ENCODE measurements at places on chromosomes 12 and 14.

DNA sequence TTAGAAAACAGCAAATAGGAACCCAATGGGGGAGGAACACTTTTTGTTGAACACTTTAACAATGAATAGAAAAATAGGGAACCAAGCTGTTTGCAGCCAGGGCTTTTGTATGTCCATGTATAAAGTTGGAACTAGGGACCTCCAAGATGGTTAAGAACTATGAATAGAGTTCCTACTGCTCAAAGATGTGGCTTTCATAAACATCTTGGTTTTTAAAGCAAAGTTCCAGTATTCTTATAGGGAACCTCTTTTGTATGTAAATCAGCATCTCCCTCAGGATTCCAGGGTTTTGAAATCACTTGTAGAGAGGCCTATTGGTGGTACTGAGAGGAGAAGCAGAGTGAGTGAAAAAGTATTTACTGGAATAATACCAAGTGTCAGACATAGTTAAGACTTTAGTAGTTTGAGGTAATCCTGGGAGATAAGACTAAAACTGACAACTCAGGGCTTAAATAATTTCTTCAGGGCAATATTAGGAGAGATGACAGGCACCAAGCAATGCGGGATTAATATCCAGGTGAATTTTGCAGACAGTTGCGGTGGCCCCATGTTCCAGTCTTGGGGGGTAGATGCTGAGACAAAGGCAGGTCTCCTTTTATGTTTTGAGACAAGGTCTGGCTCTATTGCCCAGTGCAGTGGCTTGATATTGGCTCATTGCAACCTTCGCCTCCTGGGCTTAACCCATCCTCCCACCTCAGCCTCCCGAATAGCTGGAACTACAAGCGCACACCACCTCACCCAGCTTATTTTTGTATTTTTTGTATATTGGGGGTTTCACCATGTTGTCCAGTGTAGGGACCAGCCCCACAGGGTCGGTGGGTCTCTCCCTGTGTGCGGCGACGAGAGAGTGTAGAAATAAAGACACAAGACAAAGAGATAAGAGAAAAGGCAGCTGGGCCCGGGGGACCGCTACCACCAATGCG, 10.4 kb upstream of the EID3 start:
- DNase-seq, result no peak

GRCh38 chr12:3905664-3906063, 32.5 kb upstream of the PARP11 start:
- no peak for DNase-seq

DNA sequence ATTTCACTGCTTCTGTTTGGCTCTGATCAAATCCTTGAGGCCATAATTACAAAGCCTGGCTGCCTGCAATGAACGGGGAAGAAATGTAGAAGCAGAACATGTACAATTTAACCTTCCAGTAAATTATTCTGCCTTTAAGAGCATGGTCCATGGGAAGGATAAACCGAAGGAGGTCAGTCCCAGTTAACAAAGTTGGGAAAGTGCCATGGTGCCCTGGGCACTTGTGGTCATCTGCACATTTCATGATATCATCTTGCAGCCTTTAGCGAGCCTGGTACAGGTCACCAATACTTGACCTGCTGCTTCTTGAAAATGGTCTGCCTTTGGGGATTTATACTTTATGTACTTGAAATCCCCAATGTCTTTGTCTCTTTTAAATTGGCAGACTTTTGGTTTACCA, 175.9 kb upstream of the KITLG start:
- DNase-seq, result no peak

GRCh38 chr12:47141459-47141858, 61.7 kb upstream of the AMIGO2 start:
- no peak for DNase-seq

DNA sequence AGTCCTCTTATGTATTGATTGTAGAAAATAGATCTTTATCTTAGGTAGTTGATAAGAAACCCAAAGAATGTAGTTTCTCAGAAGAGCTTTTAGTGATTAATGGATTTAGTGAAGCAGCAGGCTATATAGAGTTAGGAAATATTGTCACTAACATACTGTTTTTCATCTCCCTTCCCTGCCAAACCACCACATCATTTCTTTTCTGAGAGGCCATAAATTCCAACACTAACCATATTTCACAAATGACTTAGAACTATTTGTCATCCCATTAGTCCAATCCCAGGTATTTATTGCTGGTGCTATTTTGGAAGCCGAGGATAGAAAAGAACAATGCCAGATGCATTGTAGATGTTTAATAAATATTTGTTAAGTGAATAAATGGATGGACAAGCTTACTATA, 185.7 kb downstream of the KICS2 start:
- DNase-seq, result no peak

DNA sequence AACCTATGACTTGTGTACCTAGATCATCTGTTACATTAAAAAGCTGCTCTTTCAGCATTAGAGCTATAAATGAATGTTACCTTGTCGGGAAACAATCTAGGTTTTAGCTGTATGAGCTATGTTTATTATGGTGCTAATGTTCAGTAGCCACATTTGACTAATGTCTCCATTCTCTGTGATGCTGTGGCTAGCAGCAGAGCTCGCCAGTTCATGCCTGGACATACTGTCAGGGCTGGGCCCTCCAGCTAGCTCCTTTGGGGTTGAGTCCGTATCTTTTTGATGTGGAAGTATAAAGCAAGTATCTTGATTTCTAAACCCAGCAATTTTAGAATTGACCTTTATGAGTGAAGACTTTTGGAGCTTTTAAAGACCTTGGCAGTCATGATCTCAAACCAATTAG, 36.1 kb downstream of the USP44 start:
- no peak for DNase-seq

DNA sequence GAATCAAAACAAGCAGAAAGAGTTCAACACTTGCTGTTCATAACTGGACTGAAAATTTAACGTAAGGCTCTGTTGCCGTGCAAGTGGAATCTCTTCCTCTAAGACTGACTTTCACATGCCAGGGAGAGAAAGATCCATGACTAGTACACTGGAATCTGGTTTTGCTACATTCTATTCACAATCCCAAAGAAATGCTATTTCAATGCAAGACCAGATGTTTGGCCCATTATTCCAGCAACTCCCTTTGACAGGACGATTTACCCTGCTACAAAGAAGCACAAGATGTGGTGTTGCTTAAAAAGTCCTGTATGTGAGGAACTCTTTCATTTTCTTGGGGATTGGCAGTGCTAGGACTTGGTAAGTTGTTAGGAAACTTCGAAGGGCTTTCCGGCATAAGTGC, 17.4 kb downstream of the RFC5 start:
- DNase-seq, result no peak

DNA sequence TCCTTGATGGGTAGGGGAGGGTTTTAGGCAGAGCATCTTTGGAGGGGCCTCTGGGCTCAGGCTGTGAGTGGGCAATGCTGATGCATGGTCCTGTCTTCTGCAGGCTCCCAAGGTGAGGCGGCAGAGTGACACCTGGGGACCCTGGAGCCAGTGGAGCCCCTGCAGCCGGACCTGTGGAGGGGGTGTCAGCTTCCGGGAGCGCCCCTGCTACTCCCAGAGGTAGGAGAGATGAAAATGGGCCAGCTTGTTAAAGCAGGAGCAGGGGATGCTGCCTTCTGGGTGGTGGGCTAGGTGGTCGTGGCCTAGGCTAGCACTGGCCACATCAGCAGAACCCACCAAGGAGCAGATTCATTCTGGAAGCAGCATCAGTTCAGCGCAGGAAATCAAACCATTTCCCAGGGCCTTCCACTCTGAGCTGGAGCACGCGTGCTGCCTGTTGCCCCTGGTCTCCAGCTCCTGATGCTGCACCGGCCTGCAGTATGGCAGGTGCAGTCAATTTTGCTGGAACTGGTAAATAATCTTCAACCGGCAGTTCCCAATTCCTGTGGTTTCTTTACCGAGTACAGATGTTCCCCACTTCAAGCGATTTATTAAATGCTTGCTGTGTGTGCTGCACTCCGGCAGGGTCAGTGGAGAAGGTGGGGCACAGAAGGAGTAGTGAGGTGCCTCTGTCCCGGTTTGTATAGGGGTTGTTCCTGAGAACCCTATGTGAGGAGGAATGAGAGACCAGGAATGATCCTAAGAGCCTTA, 7.4 kb downstream of the PAPLN start:
- DNase-seq, result no peak

GRCh38 chr14:72604133-72604532, 289.8 kb downstream of the DPF3 start:
- DNase-seq, result no peak

GRCh38 chr14:67618617-67619063, 1.1 kb upstream of the ARG2 start:
- DNase-seq, result no peak

DNA sequence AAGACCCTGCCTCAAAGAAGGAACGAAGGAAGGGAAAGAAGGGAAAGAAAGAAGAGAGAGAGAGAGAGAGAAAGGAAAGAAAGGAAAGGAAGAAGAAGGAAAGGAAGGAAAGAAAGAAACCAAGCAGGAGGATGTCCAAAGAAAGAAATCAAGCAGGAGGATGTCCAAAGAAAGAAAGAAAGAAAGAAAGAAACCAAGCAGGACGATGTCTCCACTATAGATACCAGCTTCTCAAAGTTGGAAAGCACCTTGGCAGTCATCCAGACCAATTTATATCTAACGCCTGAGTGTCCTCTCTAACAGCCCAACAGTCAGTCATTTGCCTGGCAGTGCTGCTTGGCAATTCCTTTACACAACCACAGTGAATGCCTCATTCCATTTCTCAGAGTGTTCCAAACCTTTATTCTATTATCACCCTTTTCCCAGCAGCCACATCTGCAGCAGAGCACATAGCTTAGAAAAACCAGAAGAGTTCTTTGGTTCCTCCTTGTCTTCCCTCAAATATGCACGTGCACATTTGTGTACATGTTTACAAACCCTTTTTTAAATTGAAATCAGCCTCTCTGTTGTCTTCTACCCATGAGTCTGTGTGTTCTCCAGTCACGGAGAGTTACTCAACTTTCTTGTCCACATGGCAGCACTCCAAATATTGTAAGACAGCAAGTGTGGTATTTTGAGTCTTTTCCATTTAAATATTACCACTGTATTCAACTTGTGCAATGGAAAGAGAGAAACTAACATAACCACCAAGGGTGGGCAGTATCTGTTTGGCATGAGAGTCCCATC, 138.4 kb downstream of the STXBP6 start:
- no peak for DNase-seq

DNA sequence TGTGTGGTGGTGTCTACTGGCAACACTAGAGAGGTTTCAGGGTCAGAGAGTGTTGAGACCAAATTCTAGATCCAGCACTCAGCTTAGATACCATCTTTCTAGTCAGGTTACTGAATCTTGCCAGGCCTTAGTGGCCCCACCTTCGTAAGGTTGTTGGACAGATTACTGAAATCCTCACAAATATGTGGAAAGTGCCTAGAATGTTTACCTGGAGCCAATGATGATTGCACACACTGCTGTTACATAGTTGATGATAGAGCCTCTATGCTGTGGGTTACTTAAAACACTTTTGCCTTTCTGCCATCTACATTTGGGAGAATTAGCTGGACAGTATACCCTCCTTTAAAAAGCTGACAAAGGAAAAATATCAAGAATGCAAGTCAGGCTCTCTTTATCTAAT, 33.2 kb downstream of the SRGAP1 start:
- no peak for DNase-seq

DNA sequence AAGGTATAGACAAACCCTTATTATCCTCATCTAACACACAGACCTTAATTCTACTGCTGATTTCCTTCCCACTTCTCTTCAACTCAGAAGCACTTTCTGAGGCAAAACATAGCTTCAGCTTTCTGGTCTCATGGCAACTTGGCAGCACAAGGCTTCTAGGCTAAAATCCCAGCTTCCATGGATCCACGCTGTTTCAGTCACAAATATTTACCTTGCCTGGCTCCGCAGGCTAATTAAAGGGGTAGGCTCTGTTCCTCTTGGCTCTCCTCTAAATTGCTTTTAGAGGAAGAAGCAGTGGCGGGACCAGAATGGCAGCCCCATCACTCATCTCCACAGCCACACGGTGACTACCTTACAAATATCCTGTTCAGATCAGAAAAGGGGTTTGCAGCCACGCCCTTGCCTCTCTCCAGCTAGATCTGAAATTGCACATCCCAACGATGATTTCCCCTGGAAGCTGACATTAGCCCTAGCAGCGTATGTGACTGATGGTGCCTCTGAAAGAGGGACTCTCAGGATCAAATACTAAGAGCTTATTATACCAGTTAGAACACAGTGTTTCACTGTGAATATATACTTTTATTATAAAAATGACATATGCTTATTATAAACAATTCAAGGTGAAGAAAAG, 221.5 kb upstream of the NUDT4 start:
- no peak for DNase-seq

GRCh38 chr12:123367511-123367910, 2.9 kb upstream of the SBNO1 start:
- no peak for DNase-seq

- DNase-seq, result no peak
These were observed 3.0 kb upstream of the PLEKHG6 start for GRCh38 chr12:6307529-6307928.

DNA sequence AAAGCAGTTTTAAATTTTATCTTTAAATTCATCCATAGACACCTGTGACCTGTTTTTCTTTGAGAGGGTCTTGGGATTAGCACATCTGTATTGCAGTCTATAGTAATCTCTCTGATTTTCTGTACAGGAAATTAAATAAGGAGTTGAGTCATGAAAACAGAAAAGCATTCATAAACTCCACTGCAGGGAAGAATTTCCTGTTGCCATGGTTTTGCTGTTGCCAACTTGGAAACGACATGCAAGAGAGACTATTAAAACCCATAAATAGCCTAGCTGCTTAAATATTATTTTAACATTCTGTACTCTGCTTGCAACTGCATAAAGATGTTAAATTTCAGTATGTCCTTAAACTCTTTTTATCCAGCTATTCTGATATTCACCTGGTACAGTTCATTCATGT, 281.0 kb upstream of the RGS6 start:
- DNase-seq, result no peak

GRCh38 chr12:39581592-39581991, 38.0 kb downstream of the ABCD2 start:
- DNase-seq, result no peak

DNA sequence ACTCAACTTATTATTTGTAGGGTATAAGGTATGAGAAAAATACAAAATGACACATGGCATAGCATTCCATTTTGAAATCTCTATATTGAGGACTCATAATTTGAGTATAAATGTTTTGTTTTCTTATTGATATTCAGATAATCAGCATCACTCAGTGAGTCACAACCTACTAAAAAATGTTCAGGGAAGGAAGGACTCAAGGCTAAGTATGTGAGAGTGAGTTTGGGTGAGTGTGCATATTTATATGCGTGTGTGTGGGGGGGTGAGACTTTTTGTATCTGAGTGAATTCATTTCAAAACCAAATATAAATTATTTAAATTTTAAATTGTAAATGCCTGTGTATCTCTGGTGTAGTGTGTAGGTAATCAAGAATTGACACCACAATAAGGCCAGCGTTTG, 87.8 kb upstream of the PRKD1 start:
- no peak for DNase-seq

GRCh38 chr14:28142400-28143015, 624.1 kb upstream of the FOXG1 start:
- DNase-seq, result no peak
